Activated naive CD8-positive, alpha-beta T cell treated with anti-CD3 and anti-CD28 coated beads for 36 hours (primary cell): ENCODE measurements at places on chromosomes 1 and 21.

GRCh38 chr1:241356187-241356518, 852 bp downstream of the RGS7 start:
- H3K4me1 ChIP-seq, result peaks cover 3% of the 10 kb centered on the region
- H3K27ac ChIP-seq, result no peak overlapping the region
- H3K27me3 ChIP-seq, result peaks cover 59% of the 10 kb centered on the region
- H3K4me3 ChIP-seq, result no peak overlapping the region
- no peak for DNase-seq

DNA sequence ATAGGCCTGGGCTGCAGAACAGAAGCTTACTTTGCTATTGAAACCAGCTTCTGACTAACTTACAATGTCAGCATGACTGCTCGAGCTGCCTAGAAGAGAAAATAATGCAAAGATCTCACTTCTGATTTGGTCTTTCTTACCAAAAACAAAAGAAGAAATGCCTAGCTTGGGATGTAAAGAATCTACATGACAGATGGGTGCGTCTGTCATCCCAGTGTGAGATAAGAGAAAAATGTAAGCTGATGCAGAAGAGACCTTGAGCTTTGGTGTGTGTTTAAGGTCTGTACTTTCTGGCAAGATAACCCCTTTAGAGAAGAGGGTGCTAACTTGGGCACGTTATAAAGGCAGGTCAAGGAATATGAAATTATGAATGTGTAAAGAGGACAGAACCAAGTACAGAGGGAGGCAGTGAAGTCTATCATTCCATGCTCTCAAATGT, 3.6 kb downstream of the FAM20B start:
- H3K27me3 ChIP-seq, result no peaks in the 10 kb centered on the region
- H3K36me3 ChIP-seq, result peaks cover 5% of the 10 kb centered on the region
- no peak overlapping the region for H3K27ac ChIP-seq
- no peak for DNase-seq

DNA sequence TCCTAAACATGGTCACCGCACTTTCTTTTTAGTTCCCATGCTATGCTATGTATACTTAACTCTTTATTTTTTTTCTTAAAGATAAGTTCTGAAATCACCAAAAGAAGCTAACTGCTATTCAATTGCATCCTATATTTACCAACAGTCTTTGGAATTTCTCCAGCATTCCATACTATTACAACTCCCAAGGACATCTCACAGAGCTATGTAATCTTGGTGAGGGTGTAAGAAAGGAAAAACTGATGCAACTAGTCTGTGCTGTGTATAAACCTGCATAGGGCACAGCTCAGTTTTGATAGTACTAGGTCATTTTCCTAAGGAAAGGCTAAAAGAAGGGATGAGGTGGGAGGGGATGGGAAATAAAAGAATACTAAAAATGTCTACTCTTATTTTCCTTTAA, 78.0 kb downstream of the PTPN14 start:
- H3K36me3 ChIP-seq, result no peaks in the 10 kb centered on the region
- DNase-seq, result no peak
- no peak overlapping the region for H3K27ac ChIP-seq

DNA sequence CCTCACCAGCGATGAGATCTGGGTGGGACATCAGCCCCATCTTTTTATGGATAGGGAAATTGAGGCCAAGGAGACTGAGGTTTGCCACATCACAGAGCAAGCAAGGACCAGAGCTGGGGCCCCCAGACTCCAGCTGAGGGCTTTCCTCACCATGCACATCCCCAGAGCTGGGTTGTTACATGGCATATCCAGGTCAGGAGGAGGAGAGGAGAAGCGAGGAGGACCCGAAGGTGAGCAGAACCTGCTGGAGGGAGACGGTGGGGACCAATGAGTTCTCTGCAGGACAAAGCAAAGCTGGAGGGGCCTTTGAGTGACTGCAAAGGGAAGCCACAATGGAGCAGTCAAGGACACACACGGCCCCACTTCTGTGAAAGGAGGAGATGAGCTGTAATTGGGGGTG, 255.5 kb upstream of the CSF3R start:
- H3K27me3 ChIP-seq, result peaks cover 30% of the 10 kb centered on the region
- H3K4me3 ChIP-seq, result no peak overlapping the region
- DNase-seq, result no peak
- H3K36me3 ChIP-seq, result no peaks in the 10 kb centered on the region
- H3K27ac ChIP-seq, result no peak overlapping the region
- no peaks in the 10 kb centered on the region for H3K4me1 ChIP-seq

DNA sequence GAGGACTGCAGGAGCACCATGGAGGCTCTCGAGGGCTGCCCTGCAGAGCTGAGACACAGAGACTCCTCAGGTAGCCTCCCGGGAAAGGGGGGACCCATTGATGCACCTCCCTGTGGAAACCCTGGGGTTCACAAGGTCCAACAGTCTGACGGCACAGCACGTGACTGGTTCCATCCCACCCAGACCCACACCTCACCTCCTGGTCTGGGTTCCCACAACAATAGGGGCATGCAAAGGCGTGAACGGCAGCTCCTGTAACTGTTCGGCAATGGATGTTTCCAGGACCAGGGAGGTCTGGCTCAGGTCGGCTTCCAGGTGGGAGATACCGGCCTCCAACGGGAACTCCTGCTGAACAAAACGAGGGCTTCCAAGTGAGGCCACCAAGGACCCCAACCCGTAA, 86.8 kb downstream of the NPHP4 start:
- no peaks in the 10 kb centered on the region for H3K27me3 ChIP-seq
- no peak overlapping the region for H3K4me3 ChIP-seq
- H3K27ac ChIP-seq, result no peak overlapping the region
- no peaks in the 10 kb centered on the region for H3K4me1 ChIP-seq
- DNase-seq, result no peak

DNA sequence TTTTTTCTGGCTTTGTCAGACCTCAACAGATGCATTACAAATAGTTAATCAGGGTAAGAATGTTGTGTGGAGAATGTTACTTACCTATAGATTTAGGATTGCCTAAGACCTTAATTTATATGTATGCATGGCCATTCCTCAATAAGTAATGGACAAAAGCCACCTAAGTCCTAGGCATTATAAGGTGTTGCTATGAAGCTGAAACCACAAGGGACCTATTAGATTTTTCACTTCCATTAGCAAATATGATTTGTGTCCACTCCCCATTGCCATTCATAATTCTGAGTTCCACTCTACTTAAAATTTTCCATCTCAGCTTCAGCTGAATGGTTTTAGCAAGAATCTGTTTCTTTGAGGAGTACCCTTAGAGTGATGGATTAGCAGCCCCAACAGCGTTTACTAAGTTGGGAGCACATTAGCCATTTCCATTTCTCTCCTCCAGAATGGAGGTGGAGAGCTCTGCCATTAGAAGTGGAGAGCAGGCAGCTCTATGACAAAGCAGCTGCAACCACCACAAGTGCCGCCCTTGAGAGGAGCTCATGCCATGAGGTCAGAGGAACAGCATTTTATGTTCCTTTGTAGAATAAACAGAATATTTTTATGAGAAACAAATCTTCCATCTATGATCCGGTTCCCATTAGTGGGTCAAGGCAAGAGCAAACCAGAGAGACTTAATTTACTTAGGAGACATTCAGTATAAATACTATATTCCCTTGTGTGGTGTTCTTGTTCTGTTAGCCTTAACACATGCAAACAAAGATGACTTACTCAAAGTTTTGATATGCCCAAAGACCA, 28.9 kb upstream of the C1orf87 start:
- DNase-seq, result no peak
- H3K27me3 ChIP-seq, result peaks cover 17% of the 10 kb centered on the region
- H3K4me1 ChIP-seq, result no peaks in the 10 kb centered on the region
- H3K36me3 ChIP-seq, result no peaks in the 10 kb centered on the region
- no peak overlapping the region for H3K27ac ChIP-seq

DNA sequence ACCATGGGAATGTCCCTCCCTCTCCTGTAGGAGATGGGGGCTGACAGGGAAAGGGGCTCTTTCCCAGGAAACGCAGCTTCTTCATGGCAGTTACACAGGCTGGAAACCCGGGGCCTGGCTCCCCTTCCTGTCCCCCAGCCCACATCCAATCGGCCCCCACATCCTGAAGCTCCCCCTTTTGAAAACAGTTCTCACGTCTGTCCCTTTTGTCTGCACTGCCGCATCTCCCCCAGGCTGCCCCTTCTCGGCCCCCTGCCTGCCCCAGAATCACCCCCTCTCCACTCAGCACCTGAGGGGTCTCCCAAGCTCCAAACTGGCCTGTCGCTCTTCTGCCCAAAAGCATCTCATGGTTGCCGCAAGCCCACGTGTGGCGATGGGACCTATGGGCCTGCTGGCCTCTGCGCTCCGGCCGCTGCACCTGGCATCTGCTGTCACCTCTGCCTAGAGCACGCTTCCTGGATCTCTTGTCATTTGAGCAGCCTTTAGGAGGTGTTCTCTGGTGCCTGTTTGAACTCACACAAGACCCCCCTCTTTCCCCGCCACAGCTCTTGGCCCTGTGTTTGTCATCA, 867 bp downstream of the SLC1A7 start:
- H3K27ac ChIP-seq, result no peak overlapping the region
- no peak overlapping the region for H3K4me3 ChIP-seq
- peaks cover 2% of the 10 kb centered on the region for H3K36me3 ChIP-seq
- no peaks in the 10 kb centered on the region for H3K27me3 ChIP-seq

- no peak overlapping the region for H3K27ac ChIP-seq
- no peak for DNase-seq
- H3K36me3 ChIP-seq, result no peaks in the 10 kb centered on the region
- no peaks in the 10 kb centered on the region for H3K4me1 ChIP-seq
- H3K27me3 ChIP-seq, result peaks cover 14% of the 10 kb centered on the region
Measured at GRCh38 chr1:218430822-218431221, 85.7 kb downstream of the TGFB2 start.

DNA sequence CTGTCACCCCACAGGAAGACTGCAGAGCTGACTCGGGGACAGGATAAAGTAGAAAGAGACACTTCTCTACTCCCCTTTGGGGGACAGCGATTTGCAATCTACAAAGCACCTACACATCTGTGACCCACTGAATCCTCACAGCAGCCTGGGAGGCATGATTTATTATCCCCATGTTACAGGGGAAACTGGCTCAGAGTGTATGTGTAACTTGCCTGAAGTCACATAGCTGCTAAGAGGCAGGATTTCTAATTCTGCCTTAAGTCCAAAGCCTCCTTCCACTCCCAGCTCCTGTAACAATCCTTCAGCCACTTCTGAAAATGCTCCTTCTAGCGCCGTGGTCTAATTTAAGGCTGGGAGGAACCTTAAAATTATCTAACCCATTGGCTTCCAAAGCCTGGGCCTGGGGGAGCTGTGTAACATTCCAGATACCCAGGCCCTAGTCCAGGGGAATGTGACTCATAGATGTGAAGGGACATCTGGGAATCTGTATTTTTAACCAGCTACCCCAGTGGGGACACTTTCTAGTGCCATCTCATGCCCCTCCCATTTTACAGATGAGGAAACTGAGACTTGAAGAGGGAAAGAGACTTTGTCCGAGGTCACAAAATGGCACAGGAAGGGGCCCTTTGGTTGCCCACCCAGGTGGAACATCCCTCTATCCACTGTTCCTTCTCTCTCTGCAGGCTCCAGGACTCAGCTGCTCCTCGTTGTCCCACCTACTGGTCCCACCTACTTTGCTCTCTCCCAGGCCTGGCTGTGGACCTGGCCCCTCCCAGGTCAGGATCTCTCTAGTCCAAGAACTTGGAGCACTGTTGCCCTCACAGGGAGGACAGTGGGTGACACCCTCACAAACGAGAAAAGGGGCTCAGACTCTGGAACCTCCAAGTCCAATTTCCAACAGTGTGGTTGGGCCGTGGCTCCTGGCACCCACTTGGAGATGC, 48.9 kb downstream of the AHDC1 start:
- peaks cover 4% of the 10 kb centered on the region for H3K36me3 ChIP-seq
- peaks cover 23% of the 10 kb centered on the region for H3K4me1 ChIP-seq
- peak overlapping the region; percentile 23 for H3K27ac ChIP-seq
- no peaks in the 10 kb centered on the region for H3K27me3 ChIP-seq

- H3K4me3 ChIP-seq, result no peak overlapping the region
- peaks cover 68% of the 10 kb centered on the region for H3K27me3 ChIP-seq
- no peaks in the 10 kb centered on the region for H3K36me3 ChIP-seq
- DNase-seq, result no peak
Measured at GRCh38 chr1:180225403-180225802, 4.7 kb upstream of the LHX4 start.

DNA sequence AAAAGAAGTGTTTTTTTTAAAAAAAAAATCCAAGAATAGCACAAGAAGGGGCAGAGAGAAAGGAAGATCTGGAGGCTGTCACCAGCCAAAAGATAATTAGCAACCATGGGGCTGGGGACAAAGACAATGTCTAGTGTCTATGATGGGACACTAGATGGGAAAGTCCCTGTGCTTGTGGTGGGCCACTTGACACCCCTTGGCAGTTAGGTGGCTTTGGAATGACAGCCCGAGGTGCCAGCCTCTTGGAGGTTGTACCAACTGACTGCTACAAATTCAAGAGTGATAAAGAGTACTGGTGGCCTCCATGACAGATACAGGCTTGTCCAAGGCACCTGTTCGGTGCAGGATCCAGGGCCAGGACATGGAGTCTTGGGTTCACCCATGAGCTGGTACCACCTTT, 21.6 kb downstream of the ATP2B4 start:
- no peak for DNase-seq
- H3K27me3 ChIP-seq, result no peaks in the 10 kb centered on the region
- no peaks in the 10 kb centered on the region for H3K36me3 ChIP-seq
- no peak overlapping the region for H3K27ac ChIP-seq

DNA sequence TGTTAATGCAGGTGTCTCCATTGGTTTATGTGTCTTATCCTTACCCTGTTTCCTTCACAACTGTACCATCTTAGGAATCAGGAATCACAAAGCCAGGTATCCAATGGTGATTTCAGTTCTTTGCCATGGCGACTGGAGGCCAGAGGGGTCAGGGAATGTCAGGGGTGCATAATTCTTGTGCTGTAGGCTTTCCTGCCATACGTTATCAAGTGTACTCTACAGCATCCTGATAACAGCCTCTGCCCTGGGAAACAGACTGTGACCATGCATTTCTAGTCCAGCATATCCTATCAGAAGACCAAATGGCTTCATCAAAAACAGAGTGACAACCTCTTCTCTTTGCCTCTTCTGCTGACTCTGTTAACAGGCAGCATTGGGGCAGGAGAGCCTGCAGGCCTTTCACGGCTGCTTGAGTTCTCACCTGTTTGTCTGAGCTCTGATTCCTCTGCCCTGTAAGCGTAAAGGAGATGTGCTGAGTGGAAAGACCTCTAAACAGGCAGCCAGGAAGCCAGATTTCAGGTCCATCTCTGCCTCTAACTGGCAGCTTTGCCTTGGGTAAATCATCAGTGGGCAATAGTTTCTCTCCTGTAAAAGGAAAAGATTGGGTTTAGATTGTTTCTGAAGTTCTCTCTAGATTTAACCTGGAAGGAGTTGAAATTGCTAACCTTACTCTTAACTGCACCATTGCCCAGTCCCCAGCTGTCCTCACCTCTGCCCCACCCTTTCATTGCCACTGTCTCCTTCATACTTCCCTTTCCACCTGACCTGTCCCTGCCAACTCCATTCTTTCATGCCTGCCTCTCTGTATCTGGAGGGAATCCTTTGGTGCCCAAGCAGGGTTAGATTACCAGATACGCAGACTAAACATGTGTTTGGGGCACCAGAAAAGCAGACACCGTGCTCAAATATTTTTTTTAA, 80.2 kb downstream of the LRRC8D start:
- H3K27me3 ChIP-seq, result no peaks in the 10 kb centered on the region
- no peak overlapping the region for H3K4me3 ChIP-seq
- peaks cover 9% of the 10 kb centered on the region for H3K36me3 ChIP-seq
